ENCODE measurements at places on chromosomes 4 and X.

GRCh38 chrX:108271397-108271787 lies 166.8 kb downstream of the COL4A6 start:
- no peak for DNase-seq

- DNase-seq, result no peak
Observed at GRCh38 chrX:71945237-71945805, 34.7 kb downstream of the NHSL2 start.

DNA sequence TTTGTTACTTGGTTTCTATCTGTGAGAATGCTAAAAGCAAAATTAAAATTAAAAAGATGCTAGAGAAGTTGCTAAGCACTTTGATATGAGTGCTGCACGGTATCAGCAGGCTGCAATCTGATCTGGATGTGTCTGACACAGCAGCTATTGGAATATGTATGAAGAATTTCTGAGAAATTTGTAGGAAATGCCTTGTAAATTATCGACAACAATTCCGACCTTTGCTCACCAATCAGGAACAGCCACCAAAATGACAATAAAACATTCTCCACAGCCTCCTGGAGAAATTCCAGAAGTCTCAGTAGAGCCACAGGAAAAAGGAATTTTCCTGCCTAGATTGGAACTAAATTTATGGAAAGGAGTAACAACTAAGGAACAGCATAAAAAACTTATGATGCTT lies 82.5 kb downstream of the TIGD2 start:
- no peak for DNase-seq

DNA sequence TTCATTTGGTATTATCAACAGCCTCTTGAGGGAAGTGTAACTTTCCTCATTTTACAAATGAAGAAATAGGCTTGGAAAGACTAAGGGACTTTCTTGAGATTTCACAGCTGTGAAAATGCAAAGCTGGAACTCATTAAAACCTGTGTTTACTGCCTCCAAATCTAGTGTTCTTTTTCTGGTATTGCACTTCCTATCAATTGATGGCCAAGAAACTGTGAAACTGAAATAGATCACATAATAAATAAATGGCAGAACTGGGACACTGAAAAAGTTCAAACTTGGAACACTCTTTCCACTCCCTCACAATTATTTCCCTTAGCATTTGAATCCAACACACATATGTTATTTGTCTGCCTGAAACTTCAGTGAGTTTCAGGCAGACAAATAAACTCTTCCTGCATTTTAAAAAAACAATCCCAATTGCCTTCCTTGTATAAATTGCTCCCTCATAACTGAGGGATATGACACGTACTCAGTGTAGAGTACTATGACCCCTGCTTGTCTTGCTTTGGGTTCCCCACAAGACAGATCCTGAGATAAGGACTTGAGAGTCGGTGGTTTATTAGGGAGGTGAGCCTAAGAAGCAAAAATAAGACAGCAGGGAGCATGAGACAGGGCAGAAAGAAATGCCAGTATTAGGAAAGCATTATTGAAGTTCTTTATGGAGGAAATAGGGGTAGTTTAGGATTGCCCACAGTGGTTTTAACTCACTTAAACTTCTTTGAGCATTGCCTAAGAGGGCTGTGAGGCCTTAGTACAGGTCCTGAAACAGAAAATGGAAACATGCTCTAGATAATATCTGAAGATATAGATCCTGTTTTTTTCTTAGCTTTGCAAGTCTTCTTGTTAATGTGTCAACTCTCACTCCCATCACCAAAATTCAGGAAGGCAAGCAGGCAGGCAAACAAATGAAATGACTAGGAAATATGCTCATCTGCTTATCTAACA lies 33.9 kb downstream of the RTL3 start:
- DNase-seq, result no peak

DNA sequence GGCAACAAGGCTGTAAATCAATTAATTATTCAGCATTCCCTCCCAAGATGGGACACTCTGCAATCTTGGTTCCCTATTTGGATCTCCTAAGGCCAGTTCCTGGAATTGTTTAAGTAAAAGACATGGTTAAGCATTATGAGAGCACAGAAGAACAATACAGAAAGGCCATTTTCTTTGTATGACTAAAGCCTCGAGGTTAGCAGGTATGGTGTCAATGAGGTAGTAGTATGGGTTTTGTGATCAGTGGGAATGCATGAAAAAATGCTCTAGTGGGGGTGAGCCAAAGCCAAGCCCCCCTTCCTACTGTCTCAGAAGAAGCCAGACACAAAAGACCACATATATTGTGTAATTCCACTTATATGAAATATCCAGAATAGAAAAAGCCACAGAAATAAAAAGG lies 61.7 kb upstream of the S100G start:
- no peak for DNase-seq

DNA sequence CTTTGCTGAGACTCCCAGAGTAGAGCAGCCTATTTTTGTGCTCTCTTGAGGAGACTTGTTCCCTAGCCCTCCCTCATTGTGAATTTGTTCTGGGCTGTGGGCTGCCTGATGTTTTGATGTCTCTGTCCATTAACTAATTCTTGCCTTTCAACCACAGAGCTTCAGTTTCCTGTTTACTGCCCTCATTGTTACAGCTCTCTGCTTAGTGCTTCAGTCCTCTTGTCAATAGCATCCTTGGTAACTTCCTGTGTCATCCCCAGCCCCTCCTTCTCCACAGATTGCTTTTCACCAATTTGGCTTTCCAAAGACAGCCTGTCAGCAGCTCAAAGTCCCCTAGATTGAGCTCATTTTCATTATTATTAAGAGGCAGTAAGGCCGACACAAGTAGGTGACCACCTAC lies 69.9 kb downstream of the COX7B2 start:
- no peak for DNase-seq

DNA sequence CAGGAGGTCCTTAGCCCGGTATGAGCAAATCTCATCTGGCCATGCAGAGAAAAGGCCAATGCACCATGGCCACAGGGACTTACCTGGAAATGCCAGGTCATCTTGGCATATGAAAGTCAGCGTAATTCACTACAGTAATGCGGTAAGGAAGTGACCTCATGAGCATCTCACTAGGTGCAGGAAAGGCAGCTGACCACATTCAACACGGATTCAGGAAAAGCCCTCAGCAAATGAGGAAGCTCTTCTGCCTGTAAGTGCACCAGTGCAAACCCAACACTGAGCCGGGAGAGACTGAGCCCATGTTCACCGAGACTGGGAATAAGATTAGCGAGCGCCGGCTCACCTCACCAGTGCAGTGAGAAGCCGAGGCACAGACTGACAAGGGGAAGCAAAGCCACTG lies 23.7 kb downstream of the LRPAP1 start:
- no peak for DNase-seq

DNA sequence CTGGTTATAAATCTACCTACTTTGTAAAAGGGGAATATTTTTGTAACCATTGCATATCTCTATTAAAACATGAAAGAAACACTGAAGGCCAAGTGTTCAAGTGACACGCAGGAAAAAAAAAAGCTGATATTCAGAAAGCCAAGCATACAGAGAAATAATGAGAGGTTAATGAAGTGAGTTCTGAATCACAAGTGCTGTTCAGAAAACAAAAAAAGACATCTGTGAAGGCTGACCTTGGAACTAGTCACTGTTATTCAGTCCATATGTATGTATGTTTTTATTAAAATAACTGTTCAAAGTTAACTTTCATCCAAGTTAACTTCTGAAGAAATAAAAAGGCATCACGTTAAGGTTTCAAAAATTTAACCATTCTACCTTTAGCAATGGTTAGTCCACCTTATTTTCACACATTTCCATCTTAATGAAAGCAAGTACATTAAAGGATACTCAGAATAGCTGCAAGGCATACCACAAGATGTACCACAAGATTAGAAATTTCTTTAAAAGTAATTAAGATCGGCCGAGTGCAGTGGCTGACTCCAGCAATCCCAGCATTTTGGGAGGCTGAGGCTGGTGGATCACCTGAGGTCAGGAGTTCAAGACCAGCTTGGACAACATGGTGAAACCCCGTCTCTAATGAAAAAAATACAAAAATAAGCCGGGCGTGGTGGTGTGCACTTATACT lies 31.4 kb downstream of the SH3RF1 start:
- no peak for DNase-seq

DNA sequence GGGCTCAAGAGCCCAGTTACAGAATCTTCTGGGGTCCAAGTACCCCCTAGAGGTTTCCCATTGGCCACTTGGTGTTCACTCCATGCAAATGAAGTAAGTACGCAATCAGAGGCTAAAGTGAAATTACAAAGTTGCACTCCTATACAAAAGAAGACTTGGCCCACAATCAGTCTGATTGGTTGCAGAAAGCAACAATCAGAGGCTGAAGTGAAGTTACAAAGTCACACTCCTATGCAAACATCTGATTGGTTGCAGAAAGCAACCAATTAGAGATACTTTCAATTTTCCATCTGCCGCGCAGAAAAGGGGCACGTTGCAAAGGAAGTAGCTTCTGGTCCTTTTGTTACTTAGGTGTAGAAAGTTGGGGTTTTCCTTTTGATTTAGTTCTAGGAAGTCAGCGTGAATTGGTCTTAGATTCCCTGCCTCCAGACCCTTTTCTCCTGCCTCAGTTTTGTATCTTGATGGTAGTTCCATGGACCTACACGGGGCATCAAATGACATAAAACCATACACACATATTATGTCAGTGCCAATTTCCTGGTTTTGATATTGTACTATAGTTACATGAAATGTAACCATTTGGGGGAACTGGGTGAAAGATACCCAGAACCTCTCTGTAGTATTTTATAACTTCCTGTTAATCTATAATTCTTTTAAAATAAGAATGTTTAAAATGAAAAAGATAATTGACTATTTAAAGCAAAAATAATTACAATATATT lies 12.4 kb upstream of the PIN4 start:
- no peak for DNase-seq

GRCh38 chr4:104493081-104493831 lies 1.4 kb downstream of the CXXC4 start:
- no peak for DNase-seq

GRCh38 chr4:48509543-48509942 lies 19.5 kb downstream of the ZAR1 start:
- DNase-seq, result no peak

- DNase-seq, result no peak
Observed at GRCh38 chrX:103092942-103093341, at the start of gene NXF3. TSS of gene NXF3 (minus strand) at chrX:103093143. CDS start at chrX:103093023, 120 bp downstream.

- DNase-seq, result no peak
Observed at GRCh38 chr4:148540622-148541326, 98.6 kb upstream of the NR3C2 start.

DNA sequence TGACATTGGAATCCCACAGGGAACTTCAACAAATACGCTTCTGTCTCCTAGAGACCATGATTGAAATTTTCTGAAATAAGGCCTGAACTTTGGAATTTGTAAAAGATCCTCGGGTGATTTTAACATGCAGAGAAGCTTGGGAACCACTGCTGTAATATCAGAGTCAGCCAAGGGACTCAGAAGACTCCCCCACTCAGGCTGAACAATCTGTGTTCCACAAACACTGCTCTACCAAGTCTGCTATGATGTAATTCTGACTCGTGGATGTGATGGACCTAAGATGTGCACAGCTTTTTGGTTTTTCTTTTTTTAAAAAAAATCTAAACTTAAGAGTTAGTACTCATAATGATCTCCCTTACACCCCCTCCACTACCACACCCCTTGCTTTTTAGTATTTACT lies 26.0 kb downstream of the LRP2BP start:
- DNase-seq, result no peak

- DNase-seq, result no peak
Observed at GRCh38 chr4:95021099-95021498, 263.3 kb downstream of the BMPR1B start.
